ENCODE measurements at places on chromosomes 3 and 15. TPM values are rescaled to one million over a fixed set of nuclear protein-coding genes. Genes with fewer than 3 reads are reported as not detected.

- DNase-seq, result no peak
Measured at GRCh38 chr3:23068016-23068728, 135.0 kb upstream of the UBE2E2 start.

DNA sequence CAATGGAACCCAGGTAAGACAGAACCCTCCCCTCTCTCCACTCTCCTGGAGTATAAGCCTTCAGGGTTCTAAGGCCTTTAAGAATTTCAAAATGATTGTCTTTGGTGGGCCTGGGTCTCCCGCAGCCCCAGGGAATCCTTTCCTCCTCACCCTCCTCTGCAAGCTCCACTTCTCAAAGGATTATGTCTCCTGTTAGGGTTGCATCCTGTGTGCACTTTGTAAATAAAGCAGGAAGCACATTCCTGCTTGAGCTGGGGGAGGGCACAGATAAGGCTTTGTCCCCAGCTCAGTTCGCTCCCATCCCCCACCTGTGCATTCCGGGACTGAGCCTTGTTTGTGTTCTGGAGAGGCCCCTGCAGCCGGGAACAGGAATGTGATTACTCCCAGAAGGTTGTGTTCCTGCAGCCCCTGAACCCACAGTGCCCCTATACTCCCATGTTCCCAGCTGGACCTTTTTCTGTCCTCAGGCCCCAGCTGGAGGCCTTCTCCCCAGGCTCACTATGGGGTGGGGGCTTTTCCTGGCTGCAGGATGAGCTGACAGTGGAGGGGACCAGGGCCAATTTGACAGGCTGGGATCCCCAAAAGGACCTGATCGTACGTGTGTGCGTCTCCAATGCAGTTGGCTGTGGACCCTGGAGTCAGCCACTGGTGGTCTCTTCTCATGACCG lies 9.5 kb downstream of the TYRO3 start:
- no peak for DNase-seq

GRCh38 chr3:42387802-42388651 lies 22.4 kb downstream of the LYZL4 start:
- DNase-seq, result no peak

GRCh38 chr3:70546679-70547078 lies 234.2 kb upstream of the MDFIC2 start:
- DNase-seq, result no peak

DNA sequence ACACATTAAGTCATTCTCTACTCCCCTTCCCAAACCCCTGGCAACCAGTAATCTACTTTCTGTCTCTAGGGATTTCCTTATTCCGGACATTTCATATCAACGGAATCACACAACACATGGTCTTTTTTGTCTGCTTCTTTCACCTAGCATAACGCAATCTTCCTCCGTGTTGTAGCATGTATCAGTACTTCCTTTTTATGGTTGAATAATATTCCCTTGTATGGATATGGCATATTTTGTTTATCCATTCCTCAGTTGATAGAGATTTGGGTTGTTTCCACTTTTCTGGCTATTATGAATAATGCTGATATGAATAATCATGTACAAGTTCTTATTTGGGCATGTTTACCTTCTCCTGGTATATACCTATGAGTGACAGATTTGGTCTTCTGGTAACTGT lies 63.1 kb downstream of the TRANK1 start:
- DNase-seq, result no peak

DNA sequence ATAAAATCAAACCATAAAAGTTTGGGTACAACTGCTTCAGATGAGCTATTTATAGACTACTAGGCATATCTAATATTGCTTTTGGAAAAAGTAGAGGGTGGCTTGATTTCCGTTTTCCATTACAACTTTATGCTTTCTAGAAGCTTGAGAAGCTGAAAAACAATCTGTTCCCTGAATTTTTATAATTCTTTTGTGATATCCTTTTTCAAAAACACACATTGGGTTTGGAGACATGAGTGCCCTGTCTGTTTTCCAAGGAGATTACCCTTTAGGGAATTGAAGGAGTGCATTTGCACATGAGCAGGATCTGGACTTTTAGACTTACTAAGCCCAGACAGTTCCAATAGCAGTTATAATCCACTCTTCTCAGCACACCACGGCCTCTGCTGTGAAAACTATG lies 49.5 kb upstream of the FILIP1L start:
- DNase-seq, result no peak

DNA sequence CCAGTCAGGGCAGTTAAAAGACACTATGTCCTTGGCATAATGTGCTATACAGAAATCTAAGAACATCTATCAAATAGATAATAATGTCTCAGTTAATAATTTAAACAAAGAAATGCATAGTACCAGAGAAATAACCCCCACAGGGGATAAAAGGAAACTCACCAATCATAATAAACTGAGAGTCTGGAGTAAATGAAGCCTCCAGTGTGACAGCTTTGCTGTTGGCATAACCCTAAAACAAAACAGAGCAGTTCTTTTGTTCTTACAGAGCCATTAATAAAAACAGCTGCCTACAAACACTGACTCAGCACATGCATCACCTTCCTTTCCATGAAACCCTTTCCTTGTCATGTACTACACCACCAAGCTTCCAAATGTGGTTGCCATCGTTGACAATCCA lies 13.5 kb downstream of the PPM1M start:
- DNase-seq, result no peak

DNA sequence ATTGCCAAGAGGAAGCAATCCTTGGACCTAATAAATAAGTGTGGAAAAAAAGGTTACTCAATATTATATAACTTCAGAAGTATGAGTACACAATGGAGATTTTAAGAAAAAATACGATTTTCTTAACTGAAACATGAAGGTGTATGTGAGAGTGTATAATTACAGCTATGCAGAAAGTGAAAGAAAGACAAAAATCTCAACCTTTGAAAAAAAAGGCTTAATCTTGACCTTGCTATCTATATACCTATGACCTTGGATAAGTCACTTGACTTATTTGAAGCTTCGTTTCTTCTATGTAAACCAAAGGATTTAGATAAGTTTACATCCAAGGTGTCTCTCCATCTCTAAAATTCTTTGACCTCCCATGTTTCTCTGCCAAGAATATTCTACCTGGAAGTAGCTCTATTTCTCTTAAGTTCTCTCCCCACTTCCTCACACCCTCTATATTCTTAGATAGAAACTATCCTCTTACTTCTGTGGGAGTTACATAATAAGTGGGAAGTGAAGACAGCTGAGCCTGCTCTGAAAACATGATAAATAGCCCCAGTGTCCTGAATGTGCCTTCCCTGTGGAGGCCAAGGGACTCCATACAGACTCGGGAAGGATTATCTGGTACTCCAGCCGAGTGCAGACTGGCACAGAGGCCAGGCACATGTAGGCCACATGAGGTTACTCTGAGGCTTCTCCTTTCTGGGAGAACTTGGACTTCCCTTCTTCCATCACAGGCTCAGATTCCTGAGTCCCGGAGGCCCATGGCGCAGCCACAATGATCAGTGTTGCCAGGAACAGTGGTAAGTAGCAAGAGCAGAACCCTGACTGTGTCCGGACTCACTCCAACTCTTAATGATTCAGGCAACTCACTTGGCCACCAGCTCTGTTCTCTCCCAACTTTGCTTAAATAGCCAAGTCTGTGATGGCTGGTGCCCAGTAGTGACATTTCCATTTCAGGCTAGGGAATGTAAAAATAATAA lies 166.8 kb upstream of the COL8A1 start:
- no peak for DNase-seq

DNA sequence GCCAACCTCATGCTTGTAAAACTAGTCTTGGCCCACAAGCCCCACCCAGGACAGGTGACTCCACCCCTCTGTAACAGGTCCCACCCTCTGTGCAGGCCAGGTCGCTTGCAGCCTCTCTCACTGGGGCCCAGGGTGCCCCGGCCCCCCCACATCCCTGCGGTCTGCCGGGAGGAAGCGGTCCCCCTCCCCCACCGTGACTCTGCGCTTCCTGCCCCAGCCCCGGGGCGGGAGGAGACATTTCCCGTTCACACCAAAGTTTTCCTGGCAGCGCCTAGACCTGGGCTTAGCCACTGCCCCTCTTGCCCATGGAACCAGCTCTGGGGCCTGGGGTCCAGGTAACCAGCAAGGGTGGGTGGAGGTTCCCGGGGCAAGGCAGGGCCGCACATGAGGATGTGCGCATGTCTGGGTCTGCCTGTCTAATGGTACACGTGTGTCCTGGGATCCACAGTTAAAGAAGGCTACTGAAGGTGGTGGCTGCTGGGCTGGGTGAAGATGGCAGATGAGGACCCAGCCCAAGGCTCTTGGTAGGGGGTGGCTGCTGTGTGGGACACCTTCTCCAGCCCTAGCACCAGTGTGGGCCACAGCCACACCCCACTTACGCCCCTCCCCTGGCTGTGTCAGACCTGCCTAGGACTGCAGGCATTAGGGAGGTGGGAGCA lies 8.4 kb downstream of the NBEAL2 start:
- DNase-seq, result no peak

GRCh38 chr3:170711786-170712185 lies 125.9 kb upstream of the SLC7A14 start:
- DNase-seq, result no peak

- DNase-seq, result no peak
Measured at GRCh38 chr15:73482166-73482565, 39.2 kb downstream of the REC114 start.

DNA sequence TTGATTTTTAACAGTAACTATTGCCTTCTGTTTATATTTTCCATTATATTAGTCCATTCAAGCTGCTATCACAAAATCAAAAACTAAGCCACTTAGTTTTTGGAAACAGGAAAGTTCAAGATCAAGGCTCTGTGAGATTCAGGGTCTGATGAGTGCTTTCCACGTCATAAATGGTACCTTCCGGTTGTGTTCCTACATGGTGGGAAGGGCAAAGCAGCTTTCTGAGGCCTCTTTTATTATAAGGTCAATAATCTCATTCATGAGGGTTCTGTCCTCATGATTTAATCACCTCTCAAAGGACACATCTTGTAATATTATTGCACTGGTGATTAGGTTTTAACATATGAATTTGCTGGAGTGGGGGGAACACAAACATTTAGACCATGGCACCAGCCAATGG lies 152.0 kb downstream of the VGLL3 start:
- DNase-seq, result no peak

GRCh38 chr15:66514586-66514985 lies 9.5 kb downstream of the ZWILCH start:
- no peak for DNase-seq

DNA sequence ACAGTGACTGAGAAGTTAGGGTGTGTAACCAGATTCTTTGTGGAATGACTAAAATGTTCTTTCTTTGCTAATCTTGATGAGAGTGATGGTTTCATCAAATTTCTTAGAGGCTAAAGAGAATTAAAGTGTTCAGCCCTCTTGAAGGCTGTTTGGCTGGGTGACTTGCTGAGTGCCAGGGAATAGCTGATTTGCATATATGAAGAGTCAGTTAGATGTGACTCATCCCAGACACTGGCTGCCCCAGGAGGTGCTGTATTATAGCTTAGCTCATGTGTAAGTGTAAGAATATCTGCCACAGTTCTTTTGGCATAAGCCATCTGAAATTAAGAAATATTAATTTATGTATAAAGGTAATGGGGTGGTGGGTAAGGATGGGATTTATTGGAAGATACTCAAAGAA lies 535.1 kb downstream of the NLGN1 start:
- DNase-seq, result no peak

DNA sequence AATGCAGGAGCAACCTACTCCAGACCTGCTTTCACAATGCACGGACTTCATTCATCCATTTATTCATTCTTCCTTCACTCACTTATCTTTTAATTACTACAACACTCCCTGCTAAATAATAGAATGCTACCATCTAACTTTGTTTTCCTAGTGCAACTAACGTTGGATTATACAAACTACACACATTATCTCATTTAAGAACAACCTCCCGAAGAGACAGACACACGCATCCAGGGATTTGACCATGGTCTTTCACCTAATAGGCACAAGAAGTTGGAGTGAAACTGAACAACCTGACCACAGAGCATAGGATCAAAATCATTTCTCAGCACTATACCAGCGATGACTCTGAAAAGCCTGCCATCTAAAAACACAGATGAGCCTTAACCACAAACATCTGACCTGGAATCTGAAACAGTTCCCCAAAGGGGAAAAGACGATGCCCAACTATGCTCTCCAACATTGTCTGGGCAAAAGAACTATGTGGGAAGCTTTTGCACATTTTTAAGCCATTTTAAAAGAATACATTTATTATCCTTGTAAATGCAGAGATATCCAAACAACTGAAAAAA lies 21.0 kb downstream of the ZNF385D start:
- no peak for DNase-seq

GRCh38 chr15:78995921-78996893 lies 51.4 kb upstream of the CTSH start:
- no peak for DNase-seq

- no peak for DNase-seq
Measured at GRCh38 chr15:85753791-85754452, 40.8 kb downstream of the KLHL25 start.

- no peak for DNase-seq
Measured at GRCh38 chr3:13144163-13145023, 71.2 kb upstream of the IQSEC1 start.

DNA sequence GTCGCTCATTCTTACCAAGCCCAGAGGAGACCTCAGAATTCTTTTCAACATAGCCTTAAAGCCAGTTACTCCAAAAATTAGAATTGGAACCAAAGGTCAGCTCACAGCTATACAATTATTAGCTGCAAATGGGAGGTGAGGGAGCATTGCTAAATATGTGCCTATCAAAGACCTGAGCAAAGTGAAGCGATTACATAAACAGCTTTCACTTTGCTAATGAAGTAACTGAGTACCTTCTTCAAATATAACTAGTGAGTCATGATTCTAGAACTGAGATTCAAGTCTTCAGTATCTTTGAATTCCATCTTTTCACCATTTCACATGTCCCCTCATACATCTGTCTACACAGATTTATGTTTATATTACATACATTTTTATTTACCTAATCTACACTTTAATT lies 122.6 kb downstream of the P2RY1 start:
- no peak for DNase-seq

- no peak for DNase-seq
Measured at GRCh38 chr15:57059026-57059660, 140.7 kb downstream of the TCF12 start.

DNA sequence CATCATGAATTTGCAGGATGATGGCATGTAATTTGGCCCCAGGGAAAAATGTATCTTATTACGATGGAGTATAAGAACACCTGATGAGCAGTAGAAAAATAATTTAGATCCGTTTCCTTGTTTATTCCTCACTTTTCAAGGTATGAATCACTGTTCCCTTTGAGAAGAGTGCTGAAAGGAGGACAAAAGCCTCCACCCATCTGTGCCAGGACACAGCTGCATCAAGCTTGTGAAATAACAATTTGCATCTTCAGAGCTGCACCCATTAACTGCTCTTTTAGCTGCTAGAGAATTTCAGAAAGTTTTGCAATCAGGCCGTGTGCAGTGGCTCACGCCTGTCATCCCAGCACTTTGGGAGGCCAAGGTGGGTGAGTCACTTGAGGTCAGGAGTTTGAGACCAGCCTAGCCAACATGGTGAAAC lies 9.6 kb downstream of the CLDND1 start:
- no peak for DNase-seq

GRCh38 chr3:31014317-31015040 lies 120.0 kb upstream of the GADL1 start:
- DNase-seq, result no peak

Gene GABRB3
- total RNA-seq, result 3.0 TPM

Gene CKMT1A
- not detected for total RNA-seq

Gene FAM81A
- 0.57 TPM for total RNA-seq

Gene SGO1
- total RNA-seq, result 0.34 TPM

Gene GOLGA6D
- total RNA-seq, result not detected

Gene PCYT1A
- total RNA-seq, result 62.7 TPM
